Mucosa of gallbladder (tissue), 1 donor: ENCODE measurements at places on chromosomes 4 and X.

DNA sequence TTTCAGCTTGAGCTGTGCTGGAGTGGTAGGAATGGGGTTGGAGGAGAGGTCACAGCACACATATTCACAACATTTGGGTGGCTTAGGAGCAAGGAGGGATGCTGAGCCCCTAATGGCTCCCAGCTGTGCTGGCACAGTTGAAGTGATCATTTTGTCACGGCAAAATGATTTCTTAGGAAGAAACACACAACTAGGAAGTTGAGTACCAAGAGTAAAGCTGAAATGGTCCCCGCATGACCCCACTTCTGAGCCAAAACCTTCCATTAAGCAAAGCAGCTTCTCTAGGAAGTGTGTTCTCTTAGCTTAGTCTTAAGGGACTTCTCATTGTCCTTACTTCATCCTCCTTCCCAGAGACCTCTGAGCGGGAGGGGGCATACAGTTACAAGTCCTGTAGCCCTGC, 12.6 kb downstream of the CAPN6 start:
- DNase-seq: no peak

DNA sequence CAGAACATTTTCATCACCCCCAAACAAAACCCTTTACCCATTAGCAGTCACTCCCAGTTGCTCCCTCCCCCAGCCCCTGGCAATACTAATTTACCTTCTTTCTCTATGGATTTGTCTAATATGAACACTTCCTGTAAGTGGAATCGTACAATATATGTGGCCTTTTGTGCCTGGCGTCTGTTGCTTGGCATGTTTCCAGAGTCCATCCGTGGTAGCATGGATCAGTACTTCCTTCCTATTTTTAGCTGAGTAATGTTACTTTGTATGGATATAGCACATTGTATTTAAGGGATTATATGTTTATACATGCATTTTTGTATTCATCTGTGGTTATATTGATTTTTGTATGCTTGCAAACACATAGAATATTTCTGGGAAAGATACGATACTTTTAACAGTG, 48.2 kb downstream of the PPEF1 start:
- DNase-seq: no peak

- DNase-seq: no peak
These were observed 45.7 kb upstream of the GATB start for GRCh38 chr4:151806511-151806927.

- DNase-seq: no peak
These were observed 15.8 kb downstream of the VSIG4 start for GRCh38 chrX:66024092-66024467.

GRCh38 chrX:79366873-79367749, at the start of gene ITM2A:
Gene ITM2A (minus strand): TSS chrX:79367334. CDS start chrX:79367215, 119 bp downstream.
- DNase-seq: peak; percentile 13

- DNase-seq: no peak
These were observed 1029.5 kb downstream of the C4orf33 start for GRCh38 chr4:130125467-130125866.

DNA sequence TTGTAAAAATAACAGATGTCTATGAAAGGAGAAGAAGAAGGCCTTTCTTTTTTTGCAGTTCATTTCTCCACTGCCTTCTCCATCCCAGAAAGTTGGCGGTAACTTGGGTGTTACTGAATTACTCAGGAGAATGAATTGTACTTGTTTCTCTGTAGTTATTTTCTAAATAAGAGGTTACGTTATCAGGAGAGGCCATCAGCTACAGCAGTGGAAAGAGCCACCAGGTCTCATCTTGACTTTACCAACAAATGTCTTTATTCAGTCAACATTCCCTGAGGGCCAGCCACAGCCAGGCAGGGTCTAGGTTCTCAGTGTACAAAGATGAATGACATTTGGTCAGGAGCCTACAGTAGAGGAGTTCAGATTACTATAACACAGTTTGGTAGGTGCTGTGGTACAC, 8.1 kb downstream of the HADH start:
- no peak for DNase-seq

- no peak for DNase-seq
These were observed 26.8 kb downstream of the C4orf50 start for GRCh38 chr4:5991405-5991804.

DNA sequence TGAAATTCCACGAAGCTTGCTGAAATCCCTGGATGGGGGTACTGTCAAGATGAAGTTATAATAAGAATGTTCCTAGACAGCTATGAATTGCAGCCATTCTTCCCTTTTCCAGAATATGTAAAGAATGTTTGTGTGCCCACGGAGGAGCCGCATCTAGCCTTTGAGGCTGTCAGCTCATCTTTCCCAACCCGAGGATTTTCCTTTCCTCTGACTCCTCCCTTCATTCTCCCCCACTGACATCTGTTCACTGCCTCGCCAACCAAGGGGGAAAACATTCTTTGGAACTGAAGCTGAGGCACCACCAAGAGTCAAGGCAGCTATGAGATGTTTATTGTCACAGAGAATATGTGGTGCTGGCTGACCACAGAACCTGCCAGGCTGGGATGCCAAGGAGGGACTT, 8.8 kb downstream of the NHSL2 start:
- DNase-seq: no peak

DNA sequence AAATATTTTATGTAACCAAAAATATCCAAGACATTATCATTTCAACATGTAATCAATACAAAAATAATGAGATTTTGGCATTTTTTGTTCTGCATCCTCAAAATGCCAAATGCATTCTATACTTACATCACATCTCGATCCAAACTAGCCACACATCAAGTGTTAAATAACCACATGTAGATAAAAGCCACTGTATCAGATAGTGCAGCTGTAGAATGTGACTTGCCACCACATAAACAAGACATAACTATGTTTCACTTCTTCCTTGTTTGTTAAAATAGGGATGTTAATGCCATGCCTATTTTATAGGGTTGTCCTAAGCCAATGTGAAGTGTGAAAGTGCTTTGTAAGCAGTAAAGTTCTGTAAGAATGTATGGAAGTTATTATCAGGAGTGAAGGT, 20.9 kb downstream of the INTS6L start:
- DNase-seq: no peak

GRCh38 chrX:10042055-10042454, 74.9 kb downstream of the CLDN34 start:
- no peak for DNase-seq

DNA sequence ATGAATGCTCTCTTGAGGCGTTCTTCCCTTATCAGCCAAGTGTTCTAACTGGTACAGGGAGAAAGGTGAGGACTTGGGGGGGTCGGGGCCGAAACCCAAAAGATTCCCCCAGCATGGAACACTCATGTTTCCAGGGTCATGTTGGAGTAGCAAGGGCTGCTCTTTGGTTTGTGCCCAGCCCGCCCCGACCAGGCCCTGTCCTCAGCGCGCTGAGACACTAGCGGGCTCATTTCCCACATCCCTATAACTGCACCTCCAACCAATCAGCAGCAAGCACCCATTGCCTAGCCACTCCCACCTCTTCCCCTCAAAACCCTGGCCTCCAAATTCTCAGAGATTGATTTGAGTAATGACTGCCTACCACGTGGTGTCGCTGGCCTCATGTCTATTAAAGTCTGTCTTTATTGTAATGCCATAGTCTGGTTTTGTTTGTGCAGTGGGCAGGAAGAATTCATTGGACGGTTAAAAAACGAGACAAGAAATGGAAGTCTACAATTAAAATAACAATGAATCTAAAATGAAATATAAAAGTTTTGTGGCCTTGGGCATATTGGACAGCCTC, 1928.4 kb downstream of the STIM2 start:
- DNase-seq: no peak

DNA sequence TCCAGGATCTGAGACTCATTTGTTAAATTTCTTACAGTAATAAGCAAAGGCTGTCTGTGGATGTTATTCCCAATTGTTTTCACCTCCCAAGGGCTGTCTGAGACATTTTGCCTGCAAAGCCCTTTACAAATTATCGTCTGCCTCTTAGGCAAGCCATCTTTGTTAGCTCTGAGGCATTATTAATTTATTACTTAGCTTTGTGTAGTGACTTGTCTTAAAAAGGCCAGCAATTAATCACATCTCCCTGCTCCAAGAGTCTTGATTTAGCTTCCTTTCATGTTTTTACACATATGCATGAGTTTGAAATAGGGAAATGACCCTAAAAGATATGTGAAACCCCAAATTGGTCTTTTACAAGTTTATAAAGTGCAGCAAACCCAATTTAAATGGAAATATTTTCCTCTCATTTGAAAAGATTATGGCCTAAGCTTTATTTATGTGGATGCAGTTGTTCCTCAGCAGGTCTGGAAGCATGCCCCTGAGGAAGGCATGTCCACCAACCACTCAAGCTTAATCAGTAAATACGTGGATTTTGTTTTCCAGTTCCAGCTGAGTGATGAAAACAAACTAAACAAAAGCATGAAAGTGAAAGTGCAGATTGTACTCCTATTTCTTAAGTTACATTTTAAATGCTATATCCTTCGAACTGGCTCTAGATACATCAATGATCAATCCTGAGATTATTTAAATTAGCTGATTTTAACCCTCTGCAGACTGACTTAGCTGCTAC, 173.6 kb upstream of the LNX1 start:
- no peak for DNase-seq

DNA sequence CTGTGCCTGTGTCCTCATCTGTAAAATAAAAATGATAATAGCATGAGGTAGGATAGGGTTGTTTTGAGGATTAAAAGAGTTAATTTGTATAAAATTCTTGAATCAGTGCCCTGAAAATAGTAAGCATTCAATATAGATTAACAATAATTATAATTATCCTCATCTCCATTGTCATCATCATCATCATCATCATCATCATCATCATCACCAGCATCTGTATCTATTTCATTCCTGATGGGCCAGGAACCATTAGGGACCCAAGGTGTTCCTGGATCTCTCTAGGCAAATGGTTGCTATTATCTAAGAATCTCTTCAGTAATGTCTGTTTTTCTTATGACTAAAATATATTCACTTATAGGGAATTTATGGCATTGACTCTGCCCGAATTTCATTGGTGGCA, 31.6 kb downstream of the RASSF6 start:
- DNase-seq: no peak

DNA sequence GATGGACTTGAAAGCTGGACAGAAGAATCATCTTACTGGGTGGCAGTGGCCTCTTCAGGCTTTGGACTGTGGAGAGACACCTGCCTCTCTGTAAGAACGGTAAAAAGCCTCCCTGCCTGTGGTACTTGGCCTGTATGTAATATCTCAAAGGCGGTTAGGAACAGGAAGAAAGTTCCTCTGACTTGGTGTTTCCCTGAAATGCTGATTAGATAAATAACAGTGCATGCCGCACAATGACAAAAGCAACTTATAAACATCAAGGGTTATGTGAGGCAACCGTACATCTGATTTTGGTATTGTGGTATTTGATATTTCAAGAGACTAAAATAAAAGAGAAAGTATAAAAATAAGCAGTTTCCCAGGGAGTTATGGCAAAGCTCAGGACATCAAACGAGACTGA, 92.4 kb upstream of the SORBS2 start:
- DNase-seq: no peak

DNA sequence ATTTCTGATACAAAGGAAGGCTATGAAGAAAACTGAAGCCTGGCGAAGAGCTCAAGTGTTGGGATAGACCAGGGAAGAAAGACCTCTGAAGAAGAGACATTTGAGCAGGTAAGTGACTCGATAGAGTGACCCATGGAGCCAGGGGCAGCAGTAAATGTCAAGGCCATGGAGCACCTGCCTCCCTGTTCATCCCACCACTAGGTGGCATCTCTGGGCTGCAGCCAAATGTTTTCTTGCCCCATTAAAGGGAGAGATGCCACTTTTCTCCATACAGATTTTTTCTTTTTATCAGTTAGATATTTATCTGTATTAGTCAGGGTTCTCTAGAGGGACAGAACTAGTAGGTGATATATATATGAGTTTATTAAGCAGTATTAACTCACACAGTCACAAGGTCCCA, 4.9 kb upstream of the ZNF81 start:
- DNase-seq: no peak

- no peak for DNase-seq
These were observed 1014.2 kb downstream of the FAT4 start for GRCh38 chr4:126328914-126329313.

GRCh38 chrX:45768666-45769236, 568.1 kb upstream of the DIPK2B start:
- DNase-seq: no peak

- DNase-seq: no peak
These were observed 1179.6 kb upstream of the PCDH7 start for GRCh38 chr4:29540439-29541102.

- DNase-seq: no peak
These were observed 46.3 kb upstream of the ADRA2C start for GRCh38 chr4:3719836-3720235.

DNA sequence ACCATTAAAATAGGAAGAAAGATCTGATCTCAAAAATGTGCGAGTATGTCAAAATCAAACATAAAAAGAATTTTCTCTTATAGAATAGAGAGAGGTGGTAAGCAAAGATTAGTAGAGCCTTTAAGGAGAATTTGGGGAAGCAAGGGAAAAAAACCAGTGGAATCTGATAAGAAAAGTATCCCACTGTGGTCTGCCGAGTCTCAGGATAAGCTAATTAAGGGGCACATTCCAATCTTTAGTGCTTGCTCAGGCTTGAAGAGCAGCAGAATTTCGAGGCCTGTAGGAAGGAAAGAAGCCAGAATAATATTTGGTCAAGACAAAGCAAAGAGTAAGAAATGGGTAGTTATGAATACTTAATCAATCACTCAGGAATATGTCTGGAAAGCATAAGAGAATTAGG, 13.0 kb downstream of the STATH start:
- DNase-seq: no peak

GRCh38 chr4:14262221-14262620, 634.7 kb upstream of the BOD1L1 start:
- no peak for DNase-seq

DNA sequence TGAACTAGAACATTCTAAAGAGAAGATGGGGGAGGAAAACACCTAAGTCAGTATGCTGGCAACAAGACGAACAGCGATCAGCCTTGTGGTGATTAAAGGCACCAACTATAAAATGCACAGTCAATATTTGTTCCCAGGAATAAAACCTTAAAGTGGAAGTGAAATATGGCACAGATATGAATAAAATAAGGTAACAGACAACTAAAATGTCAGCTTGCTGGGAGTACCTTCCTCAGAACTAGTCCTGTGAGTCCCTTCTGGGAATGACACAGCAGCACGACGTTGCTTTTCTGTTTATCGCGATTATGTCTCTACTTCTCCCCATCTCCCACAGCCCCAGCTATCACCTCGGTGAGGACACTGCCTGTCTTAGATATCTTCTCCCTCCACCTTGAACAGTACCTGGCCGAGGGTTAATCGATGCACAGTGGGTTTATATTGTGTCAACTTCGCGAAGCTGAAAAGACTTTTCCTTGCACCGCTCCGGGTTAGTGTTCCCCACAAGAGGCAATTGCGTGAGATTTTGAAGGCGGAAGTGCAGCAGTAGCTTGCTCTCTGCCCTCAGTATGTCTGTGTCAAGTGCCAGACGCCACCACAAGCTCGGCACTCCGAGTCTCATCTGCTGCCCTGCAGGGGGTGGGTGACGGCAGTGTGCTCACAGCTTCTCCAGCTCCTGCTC, 17.4 kb downstream of the MTNR1A start:
- DNase-seq: no peak
